Ovary (tissue), 10 donors: ENCODE measurements at places on chromosomes 12 and 14. TPM values are rescaled to one million over a fixed set of nuclear protein-coding genes. Genes with fewer than 3 reads are reported as not detected.

DNA sequence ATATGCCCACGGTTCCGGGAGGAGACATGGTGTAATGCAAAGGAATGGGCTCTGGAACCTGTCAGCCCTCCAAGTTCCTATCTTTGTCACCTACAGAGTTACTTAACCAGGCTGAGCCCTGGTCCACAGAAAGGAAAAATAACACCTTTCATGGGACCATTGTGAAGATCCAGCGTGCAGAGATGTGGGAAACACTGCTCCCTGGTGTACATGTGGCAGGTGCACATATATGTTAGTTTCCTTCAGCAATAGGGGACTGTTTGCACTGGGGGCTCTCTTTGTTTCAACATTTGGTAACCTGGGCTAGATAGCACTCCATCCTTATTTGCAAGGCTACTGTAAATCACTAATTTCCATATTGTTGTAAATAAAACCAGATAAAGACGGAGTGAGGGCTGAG is 72.3 kb downstream of the ANO2 start:
- H3K4me3 ChIP-seq: no peak overlapping the region
- no peaks in the 10 kb centered on the region for H3K36me3 ChIP-seq
- H3K27me3 ChIP-seq: no peaks in the 10 kb centered on the region

- H3K4me1 ChIP-seq: peaks cover 9% of the 10 kb centered on the region
- no peaks in the 10 kb centered on the region for H3K27me3 ChIP-seq
- H3K36me3 ChIP-seq: no peaks in the 10 kb centered on the region
- peak overlapping the region; percentile 88 for H3K27ac ChIP-seq
- DNase-seq: peak; percentile 59
- peak overlapping the region; percentile 57 for H3K4me3 ChIP-seq
Measured at GRCh38 chr12:991350-992333, 619 bp downstream of the ERC1 start.

DNA sequence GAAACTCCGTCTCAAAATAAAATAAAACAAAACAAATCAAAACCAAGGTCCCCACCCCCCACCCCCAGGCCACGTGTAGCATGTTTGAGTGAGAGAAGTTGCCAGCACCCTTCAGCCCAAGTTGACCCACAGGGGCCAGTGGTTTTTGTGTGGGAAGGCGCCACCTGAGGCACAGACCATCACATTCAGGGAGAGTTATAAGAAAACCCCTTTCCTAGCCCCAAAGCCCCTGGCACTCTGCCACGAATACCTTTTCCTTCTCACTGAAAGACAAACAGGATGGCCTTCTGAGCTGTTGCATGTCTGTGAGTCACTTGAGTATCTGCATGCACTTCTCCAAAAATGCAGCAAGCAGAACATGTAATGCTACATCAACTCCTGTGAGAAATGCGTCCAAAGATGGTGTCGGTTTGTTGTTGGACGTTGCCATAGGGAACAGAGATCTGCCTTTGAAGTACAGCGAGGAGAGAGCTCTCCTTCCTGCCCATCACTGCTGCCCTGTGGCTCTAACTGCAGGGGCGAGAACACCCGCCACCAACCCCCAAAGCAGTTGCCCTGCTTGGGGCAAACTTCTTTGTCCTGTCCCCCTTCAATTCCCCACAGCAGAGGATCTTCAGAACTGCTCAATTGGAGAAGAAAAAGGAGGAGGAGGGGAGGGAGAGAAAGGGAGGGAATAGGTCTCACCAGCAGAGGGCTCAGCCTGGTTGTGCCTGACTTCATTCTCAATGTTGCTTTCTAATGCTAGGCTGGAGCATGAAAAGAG is 2.7 kb upstream of the TRAF3 start:
- no peaks in the 10 kb centered on the region for H3K36me3 ChIP-seq
- no peaks in the 10 kb centered on the region for H3K27me3 ChIP-seq
- DNase-seq: peak; percentile 59
- no peak overlapping the region for H3K4me3 ChIP-seq

GRCh38 chr12:95446506-95446900 is 27.4 kb upstream of the METAP2 start:
- H3K4me3 ChIP-seq: no peak overlapping the region
- no peaks in the 10 kb centered on the region for H3K27me3 ChIP-seq
- no peak overlapping the region for H3K27ac ChIP-seq
- no peaks in the 10 kb centered on the region for H3K36me3 ChIP-seq
- H3K4me1 ChIP-seq: no peaks in the 10 kb centered on the region

GRCh38 chr12:99119449-99119848 is 474.4 kb downstream of the APAF1 start:
- no peaks in the 10 kb centered on the region for H3K27me3 ChIP-seq
- no peaks in the 10 kb centered on the region for H3K36me3 ChIP-seq
- H3K27ac ChIP-seq: no peak overlapping the region
- H3K4me3 ChIP-seq: no peak overlapping the region
- no peak for DNase-seq
- no peaks in the 10 kb centered on the region for H3K4me1 ChIP-seq

DNA sequence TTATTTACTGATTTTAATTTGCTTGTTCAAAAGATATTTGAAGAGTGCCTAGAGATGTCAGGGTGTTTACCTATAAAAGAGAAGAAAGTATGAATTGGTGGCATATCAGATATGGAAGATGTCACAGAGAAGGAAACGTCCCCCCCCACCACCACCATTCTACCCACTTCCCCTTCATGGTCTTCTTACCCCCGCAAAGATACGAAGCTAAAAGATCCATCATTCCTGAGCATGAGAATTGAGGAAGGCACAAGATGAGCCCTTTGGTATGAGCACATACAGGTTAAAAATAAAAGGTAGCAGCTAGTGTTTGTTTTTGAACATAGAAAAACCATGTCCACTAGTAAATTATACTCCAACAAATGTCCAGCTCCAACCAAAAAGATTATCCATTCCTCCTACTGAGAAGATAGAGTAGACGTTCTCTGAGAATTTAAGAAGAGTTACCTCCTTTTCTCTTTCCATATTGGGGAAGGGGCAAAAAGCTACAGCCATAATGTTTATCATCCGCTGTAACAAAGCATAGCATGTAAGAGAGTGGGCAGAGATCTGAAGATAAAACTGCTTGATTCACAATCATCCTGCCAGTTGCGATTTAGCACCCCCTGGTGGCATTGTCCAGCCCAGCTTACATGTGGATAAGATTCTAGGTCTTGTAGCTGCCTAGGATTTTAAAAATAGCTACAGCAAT is 29.1 kb downstream of the NFYB start:
- H3K27ac ChIP-seq: no peak overlapping the region
- H3K4me1 ChIP-seq: no peaks in the 10 kb centered on the region
- no peaks in the 10 kb centered on the region for H3K36me3 ChIP-seq
- DNase-seq: peak; percentile 67
- no peaks in the 10 kb centered on the region for H3K27me3 ChIP-seq

DNA sequence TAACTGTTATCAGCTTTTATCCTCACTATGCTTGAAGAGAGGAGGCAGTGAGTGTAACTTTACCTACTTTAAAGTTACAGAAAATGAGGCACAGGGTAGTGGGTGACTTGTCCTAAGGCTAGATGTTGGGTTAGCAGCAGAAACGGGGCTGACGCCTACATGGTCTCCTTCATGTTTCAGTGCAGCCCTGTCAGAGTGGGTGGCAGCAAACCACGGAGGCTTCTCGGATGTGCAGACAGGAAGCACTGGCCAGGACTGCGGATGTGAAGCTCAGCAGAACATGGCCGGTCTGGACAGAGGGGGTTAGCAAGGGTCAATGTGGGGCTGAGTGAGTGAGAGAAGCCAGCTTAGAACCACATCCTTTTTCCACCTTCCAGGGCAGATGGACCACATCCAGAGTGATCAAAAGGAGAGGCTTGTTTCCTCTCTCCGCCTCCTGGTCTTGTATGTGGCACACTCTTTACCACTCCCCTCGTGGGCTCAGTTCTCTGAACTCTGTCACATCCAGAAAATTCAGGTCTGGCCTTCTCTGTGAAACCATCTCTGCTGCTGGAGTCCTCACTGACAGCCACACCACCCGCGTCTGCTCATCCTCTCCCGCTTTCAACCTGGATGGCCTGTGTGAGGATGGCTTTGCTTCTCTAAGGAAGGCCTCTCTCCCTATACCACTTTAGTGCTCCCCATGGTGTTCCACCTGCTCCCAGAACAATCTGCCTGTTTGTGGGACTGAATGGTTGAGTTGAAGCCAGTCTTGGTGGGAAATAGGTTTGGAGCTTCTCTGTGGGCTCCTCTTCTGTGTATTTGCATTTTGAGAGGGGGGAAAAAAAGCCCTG is 14.1 kb downstream of the SUSD6 start:
- H3K27ac ChIP-seq: no peak overlapping the region
- DNase-seq: no peak
- H3K36me3 ChIP-seq: no peaks in the 10 kb centered on the region
- no peaks in the 10 kb centered on the region for H3K27me3 ChIP-seq
- peaks cover 11% of the 10 kb centered on the region for H3K4me1 ChIP-seq

GRCh38 chr14:31071151-31071550 is 45.0 kb upstream of the STRN3 start:
- no peaks in the 10 kb centered on the region for H3K27me3 ChIP-seq
- no peaks in the 10 kb centered on the region for H3K36me3 ChIP-seq
- DNase-seq: no peak
- H3K4me1 ChIP-seq: no peaks in the 10 kb centered on the region
- H3K27ac ChIP-seq: no peak overlapping the region

DNA sequence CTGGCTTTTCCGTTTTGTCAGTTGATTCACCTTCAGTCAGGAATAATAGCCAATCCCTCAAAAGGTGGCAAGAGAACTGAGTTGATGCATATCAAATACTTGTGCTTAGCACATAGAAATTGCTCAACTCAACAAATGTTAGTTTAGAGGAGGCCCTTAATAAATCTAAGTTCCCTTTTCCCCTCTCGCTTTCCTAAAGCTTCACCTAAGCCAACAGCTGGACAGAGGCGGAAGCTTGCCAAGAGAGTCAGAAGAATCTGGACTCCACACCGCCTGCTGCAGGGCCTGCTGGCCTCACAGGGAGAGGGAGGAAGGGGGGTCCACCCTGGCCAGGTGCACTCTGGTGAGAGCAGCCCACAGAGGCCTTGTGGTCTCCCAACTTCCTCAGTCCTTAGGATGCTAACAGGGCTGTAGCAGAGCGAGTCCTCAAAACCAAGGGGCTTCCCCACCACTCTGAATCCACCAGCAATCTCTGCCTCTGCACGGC is 213.1 kb downstream of the CHST11 start:
- peaks cover 29% of the 10 kb centered on the region for H3K4me1 ChIP-seq
- no peak overlapping the region for H3K4me3 ChIP-seq
- H3K36me3 ChIP-seq: no peaks in the 10 kb centered on the region
- H3K27me3 ChIP-seq: no peaks in the 10 kb centered on the region
- H3K27ac ChIP-seq: no peak overlapping the region

Gene IFNG-AS1
- total RNA-seq: not detected

Gene SRRM4
- not detected for total RNA-seq

Gene TSPAN19
- not detected for total RNA-seq
